ENCODE measurements at places on chromosomes 2 and 18.

GRCh38 chr2:158931572-158931971, 36.9 kb upstream of the TANC1 start:
- DNase-seq = no peak

- no peak for DNase-seq
Observed at GRCh38 chr2:232076736-232077135, 115.2 kb downstream of the DIS3L2 start.

DNA sequence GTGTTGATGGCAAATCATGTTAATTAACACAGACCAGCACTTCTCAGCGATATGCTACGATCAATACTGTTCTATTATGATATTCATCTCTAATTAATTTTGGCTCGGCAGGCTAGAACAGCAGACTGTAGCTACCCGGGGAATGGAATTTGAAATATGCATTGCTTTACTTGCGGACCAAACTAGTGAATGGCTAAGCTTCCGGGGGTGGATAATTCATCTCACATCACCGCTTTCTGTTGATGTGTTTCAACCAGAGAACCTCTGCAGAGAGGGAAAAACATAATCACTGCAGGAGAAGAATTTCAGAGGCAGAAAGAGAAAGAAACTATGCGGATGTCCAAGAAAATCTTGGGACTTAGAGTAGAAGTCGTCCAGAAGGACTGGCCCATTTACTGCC, 490.9 kb downstream of the STK39 start:
- no peak for DNase-seq

- no peak for DNase-seq
Observed at GRCh38 chr2:226669905-226670304, 129.7 kb downstream of the IRS1 start.

DNA sequence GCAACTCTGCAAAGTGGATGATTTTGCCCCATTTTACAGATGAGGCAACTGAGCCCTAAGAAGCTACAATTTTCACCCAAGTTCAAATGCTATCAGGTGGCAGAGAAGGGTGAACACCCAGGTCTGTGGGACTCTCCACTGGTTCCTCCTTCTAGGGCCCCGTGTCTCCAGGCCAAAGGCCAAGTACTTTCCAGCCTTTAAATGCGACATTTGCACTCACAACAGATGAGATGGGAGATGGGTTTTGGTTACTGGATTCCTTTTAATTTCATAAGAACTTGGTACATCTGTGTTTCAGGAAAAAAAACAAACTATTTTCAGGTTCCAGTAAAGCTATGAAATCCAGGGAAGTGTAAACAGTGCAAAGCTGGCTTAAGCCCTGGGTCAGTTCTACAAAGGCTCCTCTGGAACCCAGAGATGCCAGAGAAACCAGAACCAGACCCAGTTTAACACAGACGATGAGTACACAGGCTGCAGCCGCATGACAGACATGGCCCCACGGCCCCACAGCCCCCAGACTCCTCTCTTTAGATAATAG, 361.7 kb downstream of the ANAPC1 start:
- no peak for DNase-seq

- DNase-seq = no peak
Observed at GRCh38 chr2:13091455-13091854, 374.7 kb downstream of the TRIB2 start.

DNA sequence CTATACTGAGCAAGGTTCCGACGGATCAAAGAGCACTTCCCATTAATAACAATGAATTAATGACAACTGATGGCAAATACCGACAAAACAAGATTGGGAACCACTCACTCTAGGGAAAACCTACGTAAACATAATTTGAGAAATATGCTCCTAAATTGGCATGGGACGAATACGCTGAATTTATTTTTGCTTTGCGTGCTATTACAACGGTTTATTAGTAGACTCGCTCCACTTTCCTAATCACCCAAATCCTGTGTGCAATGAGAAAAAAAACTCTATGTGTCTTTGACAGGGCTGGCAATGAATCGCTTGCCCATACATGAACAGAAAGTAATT, 536 bp upstream of the SLC25A12 start:
- DNase-seq = no peak

DNA sequence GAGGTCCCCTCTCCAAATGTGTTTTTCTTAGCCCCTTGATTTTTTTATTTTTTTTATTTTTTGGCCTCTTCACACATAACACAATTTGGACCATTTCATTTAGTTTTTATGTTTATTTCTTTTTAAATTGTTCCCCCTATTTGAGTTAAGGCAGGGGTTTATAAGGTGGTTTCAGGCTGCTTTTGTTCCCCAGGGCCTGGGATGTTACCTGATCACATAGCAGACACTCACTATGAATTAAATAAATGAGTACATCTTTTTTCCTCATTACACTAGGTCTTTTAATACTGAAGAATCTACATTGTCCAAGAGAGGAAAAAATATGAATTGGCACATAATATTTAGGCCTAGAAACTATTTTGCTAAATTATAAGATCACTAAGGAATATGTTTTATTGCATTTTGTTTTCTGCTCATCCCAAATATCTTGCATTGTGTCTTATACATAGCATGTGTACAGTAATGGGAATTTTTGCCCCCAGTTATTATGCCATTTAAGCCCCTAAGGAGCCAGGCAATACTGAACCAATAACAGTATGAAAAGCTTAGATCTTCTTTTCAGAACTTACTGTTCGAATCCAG, 112.4 kb upstream of the MAPRE2 start:
- no peak for DNase-seq

DNA sequence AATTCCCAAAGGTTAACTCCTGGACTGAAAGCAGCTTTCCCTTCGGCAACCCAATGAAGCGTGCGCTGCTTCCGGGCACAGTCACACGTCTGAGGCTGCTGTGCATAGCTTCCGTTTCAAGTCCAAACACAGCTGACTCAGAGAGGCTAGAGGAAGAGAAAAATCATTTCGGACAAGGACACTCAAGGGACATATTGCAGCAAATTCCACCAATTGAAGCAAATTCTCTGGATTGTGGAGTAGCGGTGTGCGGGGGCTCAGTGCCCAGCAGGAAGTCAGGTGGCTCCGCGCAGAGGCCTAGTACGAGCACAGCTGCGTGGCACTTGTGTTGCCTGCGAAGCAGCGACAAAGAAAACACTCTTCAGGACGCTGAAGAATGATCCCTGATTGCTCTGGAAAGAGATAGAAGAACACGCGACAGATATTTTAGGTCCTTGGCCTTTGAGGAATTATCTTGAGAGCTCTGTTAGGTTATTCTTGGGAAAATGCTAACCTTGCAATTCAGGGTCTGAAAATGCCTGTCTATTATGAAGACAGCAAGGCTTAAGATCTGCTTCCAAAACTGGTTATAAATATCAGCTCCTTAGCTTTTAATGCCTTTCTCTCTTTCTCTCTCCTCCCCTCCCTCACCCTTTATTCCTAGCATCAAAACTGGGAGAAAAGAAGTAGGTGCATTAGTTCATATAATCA, 352.6 kb upstream of the DLGAP1 start:
- no peak for DNase-seq

DNA sequence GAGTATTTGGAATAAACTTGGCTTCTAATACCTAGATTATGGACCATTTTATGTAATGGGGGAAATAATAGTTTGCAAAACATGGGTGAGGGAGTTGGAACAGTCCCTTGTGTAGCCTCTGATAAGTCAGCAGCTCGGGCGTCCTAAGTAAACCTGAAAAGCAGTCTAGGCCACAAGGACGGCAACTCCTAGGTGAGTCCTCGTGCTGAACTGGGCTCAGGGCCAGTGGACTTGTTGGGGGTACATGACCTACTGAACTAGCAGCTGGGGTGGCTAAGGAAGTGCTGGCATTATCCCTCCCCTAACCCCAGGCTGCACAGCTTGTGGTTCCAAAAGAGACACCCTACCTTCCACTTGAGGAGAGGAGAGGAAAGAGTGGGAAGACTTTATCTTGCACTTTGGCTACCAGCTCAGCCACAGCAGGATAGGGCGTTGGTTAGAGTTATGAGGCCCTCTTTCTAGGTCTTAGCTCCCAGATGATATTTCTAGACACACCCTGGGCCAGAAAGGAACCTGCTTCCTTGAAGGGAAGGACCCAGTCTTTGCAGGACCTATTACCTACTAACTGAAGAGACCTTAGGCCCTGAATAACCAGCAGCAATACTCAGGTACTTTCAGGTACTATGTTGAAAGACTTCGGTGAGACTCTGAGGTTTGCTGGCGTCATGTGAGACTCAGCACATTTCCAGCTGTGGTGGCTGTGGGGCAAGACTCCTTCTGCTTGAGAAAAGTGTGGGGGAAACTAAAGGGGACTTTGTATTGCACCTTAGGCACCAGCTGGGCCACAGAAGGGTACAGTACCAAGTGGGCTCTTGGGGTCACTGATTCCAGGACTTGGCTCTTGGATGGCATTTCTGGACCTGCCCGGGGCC, 71.0 kb downstream of the AQP4 start:
- DNase-seq = no peak

DNA sequence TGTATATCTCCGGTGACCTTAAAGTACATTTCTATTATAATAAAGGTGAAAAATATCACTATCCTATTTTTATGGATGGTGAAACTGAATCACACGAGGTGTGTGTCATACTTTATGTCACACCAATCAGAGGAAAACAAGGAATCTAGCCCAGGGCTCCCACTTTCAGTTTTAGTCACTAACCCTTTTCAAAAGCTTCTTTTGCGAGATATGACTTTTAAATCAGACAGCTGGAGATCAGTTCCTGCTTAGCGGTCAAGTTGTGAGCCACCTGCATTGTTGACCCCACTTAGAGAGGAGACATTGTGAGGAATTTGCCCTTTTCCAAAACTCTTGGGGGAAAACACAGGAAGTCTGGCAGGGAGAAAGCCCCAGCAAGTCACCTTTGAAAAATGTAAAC, 70.5 kb downstream of the CPS1 start:
- no peak for DNase-seq

- no peak for DNase-seq
Observed at GRCh38 chr2:41194230-41194629, 742.3 kb upstream of the SLC8A1 start.

- DNase-seq = no peak
Observed at GRCh38 chr2:10447300-10447894, 730 bp downstream of the ODC1 start.

- DNase-seq = no peak
Observed at GRCh38 chr2:674321-674985, 2.8 kb downstream of the TMEM18 start.

DNA sequence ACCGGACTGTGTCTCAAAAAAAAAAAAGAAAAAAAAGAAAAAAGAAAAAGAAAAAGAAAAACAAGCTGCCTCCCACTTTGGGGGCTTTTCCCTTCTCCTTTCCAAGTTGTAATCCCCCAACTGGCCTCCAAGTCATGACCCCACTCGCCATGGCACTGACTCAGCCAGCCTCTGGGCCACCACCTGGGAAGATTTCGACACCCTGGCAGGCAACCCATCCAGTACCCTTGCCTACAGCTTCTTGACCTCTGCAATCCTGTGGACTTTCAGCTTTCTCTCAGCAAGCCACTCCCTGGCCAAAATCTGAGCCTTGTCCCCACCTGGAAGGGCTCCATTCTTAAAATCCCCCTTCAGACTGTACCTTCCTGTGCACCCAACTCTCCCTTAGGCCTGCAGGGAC, 22.3 kb upstream of the FOSL2 start:
- no peak for DNase-seq

DNA sequence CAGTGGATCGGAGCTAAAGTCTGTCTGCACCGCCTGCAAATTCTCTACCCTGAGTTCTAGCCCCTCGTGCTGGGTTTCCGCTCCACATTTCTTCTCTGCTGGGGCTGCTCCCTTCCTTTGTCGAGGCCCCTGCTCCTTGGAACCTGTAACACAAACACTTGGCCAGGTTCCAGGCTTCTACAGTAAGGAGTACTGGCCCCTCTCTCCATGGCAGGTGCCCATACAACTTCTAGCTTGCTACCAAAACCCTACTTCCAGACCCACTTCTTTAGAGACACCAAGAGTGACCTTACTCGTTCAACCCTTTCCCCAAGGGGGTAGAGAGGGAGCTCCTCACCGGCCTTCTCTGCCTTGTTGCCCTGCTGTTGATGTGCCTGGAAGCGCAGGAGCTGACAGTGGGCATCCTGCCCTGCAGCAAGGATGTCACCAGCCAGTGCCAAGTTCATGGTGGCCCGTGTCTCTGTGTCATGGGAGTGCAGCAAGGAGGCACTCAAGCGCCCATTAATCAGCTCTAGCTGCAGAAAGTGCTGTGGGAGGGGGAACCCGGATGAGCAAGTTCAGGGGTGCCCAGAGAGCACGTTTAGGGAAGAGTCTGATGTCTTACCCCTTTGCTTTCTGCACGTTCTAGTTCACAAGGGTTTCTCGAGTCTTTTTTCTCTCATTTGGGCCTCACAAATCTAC, 1.1 kb downstream of the PREB start:
- DNase-seq = peak; percentile 25

- DNase-seq = no peak
Observed at GRCh38 chr2:116133381-116133942, 1681.0 kb upstream of the DDX18 start.

DNA sequence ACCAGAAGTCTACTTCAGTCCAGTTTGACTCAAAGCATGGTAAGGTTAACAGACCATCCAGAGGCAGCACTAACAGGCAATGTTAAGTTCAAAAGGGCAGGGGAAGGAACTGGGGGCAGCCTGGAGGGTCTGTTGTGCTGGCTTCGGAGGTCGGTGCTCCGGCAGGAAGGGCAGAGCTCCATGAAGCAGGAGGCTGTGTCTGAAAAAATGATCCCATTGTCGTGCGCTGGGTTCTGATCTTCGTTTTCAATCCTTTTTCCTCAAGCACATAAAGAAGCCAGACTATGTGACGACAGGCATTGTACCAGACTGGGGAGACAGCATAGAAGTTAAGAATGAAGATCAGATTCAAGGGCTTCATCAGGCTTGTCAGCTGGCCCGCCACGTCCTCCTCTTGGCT, 21.9 kb upstream of the DLX1 start:
- DNase-seq = no peak

GRCh38 chr2:102021779-102022178, 30.0 kb downstream of the IL1R2 start:
- DNase-seq = no peak

DNA sequence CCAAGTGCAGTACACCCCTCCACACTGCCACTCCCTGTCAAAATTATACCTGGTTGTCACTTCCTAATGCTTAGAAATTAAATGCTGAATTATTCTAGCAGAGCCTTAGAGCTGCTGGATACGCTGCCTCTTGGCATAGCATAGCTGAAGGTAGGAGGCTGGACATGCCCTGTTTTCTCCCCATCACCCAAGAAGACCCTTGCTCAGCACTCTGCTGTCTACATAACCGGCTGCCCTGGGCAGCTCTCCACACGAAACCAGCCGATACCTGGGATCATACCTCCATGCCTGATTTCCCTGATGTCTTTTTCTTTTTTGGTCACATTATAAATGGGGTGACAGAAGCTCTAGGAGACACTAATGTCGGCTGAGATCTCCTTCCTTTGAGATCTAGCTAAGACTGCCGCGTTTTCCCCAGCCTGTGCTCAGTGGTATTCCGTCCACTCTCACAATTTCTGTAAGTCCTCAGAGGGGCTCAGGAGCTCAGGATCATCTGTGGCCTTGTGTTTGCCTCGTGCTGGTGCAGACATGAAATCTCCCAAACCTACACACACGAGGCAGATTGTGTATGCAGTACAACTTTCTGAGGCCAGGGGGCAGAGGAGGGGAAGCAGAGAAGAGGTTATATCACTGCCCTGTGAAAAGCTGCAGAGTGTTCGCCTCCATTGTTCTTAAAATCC, 13.5 kb upstream of the ZAP70 start:
- no peak for DNase-seq
